Stimulated activated CD8-positive, alpha-beta memory T cell treated with anti-CD3 and anti-CD28 coated beads, Interleukin-4, amount 100 ng/mL, for 48 hours (primary cell): ENCODE measurements at places on chromosomes 2 and 18.

DNA sequence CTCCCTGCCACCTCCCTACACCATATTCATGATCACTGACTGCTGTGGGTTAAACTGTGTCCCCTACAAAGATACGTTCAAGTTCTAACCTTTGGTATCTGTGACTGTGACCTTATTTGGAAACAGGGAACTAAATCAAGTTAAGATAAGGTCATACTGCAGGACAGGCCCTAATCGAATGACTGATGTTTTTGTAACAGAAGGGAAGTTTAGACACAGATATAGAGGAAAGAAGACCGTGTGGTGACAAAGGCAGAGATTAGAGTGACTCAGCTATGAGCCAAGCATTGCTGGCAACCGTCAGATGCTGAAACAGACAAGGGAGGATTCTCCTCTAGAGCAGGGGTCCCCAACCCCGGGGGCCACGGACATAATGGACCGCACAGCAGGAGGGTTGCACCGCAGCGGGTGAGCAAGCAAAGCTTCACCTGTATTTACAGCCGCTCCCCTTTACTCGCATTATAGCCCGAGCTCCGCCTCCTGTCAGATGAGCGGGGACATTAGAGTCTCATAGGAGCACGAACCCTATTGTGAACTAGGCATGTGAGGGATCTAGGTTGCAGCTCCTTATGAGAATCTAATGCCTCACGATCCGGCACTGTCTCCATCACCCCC lies 28.9 kb upstream of the RNF152 start:
- DNase-seq = no peak

DNA sequence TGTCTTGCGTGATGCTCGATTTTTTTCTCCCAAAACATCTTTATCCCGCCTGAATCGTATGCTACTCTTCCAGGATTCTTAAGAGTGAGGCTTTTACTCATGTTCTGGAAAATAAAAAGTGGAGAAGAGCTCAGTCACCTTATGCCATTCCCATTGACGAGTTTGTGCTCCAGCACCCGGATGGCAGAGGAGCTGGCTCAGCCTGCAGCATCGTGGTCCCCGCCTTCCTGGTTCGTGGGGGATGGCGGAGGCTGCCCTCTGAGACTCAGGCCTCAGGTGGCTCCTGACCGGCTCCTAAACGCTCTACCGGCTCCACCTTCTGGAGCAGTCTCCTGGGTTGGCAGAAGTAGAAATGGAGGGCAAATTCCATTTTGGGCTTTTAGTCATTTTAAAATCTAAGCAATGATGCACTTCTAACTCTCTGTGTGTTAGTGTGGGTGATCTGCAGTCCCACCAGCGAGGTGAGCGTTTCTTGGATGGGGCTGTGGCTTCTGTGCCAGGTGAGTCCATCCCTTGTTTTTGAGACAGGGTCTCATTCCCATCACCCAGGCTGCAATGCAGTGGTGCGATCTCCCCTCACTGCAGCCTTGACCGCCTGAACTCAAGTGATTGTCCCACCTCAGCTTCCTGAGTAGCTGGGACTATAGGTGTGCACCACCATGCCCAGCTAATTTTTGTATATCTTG lies 27.8 kb downstream of the RTP5 start:
- DNase-seq = peak; percentile 13

DNA sequence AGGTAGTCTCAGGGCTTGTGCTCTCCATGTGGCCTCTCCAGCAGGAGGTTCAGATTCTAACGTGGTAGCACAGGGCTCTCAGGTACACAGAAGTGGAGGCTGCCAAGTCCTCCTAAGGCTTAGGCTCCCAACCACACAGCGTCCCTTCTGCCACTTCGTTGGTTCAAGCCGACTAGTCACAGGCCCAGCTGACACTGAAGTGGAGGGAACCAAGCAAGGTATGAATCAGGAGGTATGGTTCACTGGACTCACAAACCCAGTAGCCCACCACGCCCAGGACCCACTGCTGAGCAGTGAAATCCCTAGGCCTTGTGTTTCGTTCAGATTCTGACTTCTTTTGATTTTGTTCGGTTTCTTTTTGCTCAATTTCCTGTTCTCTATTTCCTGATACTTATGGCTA lies 46.0 kb upstream of the SEC11C start:
- DNase-seq = no peak

GRCh38 chr2:100976645-100977391 lies 25.3 kb upstream of the RPL31 start:
- no peak for DNase-seq

- no peak for DNase-seq
Measured at GRCh38 chr18:63109802-63110201, 209.8 kb downstream of the BCL2 start.

GRCh38 chr2:212424082-212424481 lies 114.5 kb downstream of the ERBB4 start:
- no peak for DNase-seq

DNA sequence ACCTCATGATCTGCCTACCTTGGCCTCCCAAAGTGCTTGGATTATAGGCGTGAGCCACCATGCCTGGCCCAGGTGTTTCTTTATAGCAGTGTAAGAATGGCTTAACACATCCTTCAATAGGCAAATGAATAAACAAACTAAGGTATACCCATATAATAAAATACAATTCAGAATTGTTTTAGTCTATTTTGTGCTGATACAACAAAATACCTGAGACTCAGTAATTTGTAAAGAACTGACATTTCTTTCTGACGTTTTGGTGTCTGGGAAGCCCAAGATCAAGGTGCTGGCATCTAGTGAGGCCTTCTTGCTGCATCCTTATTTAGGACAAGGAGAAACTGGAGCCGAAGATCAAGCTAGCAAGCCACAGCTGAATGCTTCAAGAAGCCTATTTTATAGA lies 1372.1 kb upstream of the DDX18 start:
- no peak for DNase-seq

DNA sequence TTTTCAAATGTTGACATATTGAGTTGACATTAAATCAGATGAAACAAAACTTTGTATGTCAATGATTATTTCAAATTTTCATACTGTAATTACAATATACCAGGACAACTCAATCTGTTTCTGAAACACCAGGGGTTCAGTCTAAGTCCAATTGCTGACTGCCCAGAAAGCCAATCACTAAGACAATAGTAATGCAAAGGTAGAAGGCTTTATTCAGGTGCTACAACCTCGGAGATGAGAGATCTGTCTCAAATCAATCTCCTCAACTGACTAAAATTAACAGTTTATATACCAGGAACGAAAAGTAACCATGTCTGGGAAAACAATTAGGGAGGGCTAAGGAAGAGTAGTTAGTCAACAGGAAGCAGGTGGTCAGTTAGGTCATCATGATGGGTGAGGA lies 1400.4 kb downstream of the SUCLG1 start:
- no peak for DNase-seq

- DNase-seq = peak; percentile 84
Measured at GRCh38 chr2:96470636-96471035, 34.5 kb downstream of the NEURL3 start.

- DNase-seq = no peak
Measured at GRCh38 chr18:34595690-34596089, 114.4 kb upstream of the DTNA start.

GRCh38 chr2:184685999-184686841 lies 87.9 kb downstream of the ZNF804A start:
- no peak for DNase-seq

DNA sequence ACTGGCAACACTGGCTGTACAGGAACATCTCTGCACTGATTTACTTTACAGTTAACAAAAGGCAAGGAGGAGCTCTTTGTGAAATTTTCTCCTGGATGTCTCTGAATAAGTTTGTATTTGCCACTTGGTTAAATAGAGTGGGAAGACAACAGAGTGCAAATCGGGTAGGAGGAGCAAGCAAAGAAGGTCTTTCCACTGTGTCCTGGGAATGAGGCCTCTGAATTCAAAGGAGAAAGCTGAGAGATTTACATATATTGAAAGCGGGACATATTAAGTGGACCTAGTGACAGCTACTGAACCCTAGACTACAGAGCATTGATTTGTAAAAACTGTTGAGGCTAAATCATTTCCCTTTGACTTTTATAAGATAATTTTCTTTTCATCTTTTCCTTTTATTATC lies 117.4 kb upstream of the CHRNA1 start:
- no peak for DNase-seq

DNA sequence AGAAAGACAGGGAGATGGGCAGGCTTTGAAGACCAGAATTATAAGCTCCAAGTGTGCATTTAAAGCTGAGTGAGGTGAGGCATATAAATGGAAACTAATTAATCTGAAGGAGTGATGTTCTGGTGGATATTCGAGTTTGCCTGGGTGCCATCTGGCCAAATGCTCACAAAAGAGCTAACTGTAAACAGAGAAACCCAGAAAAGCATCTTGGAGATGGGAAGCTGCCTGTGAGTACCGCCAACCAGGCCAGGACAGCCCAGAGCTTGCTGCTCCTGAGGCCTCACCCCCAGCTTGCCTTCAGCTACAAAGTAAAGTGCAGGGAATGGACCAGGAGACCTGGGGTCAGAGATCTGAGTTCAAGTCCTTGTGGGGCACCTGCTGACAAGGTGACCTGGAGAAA lies 446.1 kb upstream of the MYT1L start:
- no peak for DNase-seq

- DNase-seq = no peak
Measured at GRCh38 chr18:75170022-75170789, 38.7 kb downstream of the PTGR3 start.

DNA sequence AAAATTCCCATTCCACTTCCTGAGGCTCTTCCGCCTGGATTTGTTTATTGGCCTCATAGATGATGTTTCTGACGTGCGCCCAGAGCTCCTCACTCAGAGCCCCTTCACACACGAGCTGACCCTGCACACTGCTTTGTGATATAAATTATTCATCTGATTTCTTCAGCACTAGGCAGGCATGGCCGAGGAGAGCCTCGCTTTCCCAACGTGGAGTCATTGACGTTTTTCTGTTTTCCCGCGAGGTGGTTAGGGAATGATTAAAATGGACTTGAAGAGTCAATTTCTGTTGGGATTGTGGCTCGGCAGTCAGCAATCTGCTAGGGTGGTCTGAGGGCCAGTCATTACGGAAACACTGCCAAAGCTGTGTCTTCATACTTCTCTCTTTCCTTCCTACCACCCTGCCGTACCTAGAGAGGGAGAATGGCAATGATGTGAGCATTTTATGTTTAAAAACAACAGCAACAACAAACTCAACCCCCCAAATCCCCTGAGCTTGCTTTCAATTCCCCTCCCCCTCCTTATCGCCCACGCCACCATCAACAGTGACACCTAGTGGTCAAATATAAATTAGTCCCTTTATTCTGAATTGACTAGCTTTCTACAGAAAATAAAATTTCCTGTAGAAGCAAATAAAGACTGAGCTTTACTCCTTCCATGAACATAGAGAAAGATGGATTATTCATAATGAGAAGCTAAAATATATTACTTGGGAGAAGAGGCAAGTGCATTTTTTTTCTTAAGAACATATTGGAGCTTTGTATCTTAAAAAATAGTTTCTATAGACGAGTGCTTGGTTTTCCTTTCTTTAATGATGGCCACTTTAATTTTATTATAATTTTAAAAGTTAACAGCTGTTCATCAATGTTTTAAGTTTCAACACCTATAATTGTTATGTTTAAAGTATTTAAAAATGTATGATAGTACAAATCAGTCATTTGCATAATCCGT lies 285.1 kb downstream of the MTX2 start:
- peak; percentile 48 for DNase-seq

DNA sequence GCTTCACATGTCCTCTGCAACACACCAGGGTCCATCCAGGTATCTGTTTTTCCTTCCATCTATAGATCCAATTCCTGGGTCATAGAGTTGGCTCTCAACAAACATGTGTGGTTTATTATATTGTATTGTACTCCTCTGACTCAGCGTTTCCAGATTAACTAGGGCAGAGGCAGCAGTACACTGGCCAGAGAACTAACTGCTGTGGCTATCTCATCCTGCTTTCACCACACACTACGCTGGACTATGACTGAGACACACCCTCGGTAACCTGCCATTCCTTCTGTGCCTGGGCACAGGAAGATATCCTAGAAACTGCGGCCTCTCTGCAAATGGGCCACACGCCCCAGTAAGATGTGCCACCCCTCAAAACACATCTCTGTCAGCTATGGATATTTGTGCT lies 159.8 kb upstream of the STK17B start:
- no peak for DNase-seq

- DNase-seq = no peak
Measured at GRCh38 chr18:58394602-58395425, 234.1 kb downstream of the ALPK2 start.

GRCh38 chr2:45070113-45070652 lies 60.9 kb upstream of the SIX2 start:
- DNase-seq = no peak

GRCh38 chr2:222861411-222862105 lies 722 bp downstream of the ACSL3 start:
- peak; percentile 55 for DNase-seq

DNA sequence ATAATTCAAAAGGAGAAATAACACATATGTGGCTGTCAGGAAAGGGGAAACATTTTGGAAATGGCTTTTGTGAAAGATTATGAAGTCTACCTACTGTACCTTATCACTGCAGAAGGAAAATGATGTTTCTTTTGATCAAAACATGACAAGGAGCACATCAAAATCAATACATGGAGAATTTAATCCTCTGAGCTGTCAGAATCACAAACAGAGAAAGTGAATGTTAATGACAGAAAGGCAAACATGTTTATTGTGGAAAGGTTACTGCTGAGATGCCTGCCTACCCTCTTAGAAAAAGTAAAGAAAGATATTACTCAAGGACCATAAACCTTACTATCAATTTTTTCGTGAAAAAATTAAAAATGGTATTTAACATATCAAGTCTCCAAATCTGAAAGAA lies 794.5 kb upstream of the GYPC start:
- no peak for DNase-seq

GRCh38 chr2:115094441-115094840 lies 652.0 kb downstream of the DPP10 start:
- DNase-seq = no peak

DNA sequence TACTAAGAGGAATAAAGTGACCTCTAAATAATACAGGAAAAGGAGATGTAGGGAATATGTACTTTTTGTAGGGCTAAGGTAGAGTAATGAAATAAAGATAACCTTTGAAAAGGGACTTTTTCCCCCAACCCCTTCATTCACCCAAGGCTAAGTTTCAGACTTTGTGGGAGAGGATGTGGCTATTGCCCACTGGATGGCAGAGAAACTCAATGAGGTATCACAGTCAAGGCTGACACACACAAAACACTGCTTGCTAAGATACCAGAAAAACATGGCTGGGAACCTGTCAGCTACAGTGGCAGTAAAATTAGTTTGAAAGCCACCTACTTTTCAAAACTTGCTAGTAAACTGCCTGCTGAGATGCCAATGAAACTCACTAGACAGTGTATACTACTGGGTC lies 158.8 kb upstream of the WDSUB1 start:
- no peak for DNase-seq

- no peak for DNase-seq
Measured at GRCh38 chr18:33805592-33805991, 227.6 kb downstream of the ASXL3 start.

GRCh38 chr2:11757101-11757500 lies 10.7 kb downstream of the LPIN1 start:
- no peak for DNase-seq

GRCh38 chr18:63542069-63542468 lies at the start of gene SERPINB12:
Gene SERPINB12, plus strand, starts transcription at chr18:63542369. Its CDS starts 13,791 bp downstream, at chr18:63556160.
- DNase-seq = no peak
